ENCODE measurements at places on chromosomes 16 and 17.

GRCh38 chr16:81832801-81833547 lies 53.9 kb downstream of the PLCG2 start:
- no peak for DNase-seq

DNA sequence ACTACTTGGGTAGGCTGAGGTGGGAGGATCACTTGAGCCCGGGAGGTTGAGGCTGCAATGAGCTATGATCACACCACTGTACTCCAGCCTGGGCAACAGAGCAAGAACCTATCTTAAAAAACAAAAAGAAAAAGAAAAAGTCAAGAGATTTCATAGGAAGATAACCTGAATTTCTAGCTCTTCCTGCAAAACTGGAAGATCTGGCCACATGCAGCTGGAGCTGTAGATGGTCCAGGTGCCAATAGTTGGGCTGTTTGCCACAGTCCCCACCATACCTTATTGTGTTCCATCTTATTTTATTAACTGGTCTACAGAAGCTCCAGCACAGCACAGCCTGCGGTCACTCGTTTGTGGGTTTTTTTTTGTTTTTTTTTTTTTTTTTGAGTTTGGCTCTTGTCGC lies 15.0 kb downstream of the ATP2A1 start:
- no peak for DNase-seq

GRCh38 chr16:78256686-78257375 lies 157.4 kb downstream of the WWOX start:
- no peak for DNase-seq

DNA sequence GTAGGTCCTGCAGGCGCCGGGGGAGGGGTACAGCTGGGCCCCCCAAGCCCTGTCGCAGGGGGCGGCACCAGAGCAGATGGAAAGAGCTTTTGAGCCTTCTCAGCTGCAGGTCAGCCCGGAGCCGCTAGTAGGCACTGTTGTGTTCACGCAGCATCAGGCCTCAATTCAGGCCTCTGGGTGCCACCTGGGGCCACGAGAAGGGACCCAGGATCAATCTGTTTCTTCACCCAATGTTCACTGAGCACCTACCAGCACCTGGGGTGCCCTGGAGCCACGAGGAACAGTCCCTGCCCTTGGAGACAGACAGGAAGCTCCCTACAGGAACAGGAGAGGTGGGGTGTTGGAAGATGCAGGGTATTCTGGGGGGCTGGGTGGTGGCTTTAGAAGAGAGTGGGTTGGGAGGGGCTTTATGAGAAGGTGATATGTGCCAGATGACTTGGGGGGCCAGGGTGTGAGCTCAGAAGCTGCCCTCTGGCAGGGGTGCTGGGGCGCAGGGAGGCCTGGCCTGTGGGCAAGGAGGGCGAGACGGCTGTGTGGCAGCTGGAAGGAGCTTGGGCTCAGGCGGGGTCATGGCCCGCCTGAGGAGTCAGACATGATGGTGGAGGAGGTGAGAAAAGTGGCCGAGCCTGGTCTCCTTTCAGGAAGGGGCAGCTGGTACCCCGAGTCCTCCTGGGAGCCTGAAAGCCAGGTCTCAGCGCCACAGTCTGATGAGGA lies 121.9 kb upstream of the GSE1 start:
- no peak for DNase-seq

- no peak for DNase-seq
These were observed 139.8 kb upstream of the SDK2 start for GRCh38 chr17:73783945-73784603.

DNA sequence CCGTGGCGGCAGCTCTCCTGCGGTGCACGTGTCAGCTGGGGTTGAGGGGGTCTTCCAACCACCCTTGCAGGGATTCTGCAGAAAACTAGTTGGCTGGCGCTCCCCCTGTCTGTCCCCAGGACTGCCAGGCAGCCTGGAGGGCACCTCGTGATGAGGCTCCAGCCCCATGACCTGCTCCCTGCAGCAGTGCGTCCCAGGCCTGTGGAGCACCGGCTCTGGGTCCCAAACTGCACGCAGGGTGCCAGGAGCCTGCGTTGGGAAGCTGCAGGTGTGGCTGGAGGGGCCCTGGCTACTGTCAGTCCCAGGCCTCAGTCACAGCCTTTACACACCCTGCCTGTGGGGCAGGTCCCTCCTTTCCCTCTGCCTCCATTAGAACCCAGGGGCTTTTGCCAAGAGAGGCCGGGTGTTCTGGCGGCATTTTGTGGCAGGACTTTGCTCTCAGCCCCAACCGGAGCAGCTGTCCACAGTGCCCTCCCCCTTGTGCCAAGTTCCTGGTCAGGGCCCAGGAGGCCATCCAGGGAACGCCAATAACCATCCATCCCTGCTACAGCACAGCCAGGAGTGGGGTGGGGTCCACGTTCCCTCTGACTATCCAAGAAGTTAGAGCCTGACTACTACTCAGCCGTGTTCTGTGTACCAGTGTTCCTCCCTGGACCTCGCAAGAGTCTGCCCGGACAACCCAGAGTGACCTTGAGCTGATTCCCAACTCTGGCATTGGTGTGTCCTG lies 9.2 kb downstream of the CHMP6 start:
- DNase-seq: no peak

DNA sequence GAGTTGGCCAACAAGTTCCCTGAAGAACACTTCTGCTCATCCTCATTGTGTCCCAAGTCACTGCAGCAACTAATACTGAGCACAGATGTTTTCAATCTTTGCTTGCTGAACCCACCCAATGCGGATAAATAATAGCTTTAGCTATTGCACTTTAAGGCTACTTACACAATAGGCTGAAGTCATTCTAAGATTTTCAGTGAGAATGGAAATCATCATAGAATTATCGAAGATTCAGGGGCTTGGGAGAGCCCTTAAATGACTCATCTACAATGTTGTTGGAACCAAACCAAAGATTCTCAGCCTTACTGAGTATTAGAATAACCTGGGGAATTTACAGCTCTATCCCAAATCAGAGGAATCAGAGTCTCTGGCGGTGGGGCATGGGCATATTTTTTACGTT lies 51.2 kb downstream of the SYCE1L start:
- DNase-seq: no peak

DNA sequence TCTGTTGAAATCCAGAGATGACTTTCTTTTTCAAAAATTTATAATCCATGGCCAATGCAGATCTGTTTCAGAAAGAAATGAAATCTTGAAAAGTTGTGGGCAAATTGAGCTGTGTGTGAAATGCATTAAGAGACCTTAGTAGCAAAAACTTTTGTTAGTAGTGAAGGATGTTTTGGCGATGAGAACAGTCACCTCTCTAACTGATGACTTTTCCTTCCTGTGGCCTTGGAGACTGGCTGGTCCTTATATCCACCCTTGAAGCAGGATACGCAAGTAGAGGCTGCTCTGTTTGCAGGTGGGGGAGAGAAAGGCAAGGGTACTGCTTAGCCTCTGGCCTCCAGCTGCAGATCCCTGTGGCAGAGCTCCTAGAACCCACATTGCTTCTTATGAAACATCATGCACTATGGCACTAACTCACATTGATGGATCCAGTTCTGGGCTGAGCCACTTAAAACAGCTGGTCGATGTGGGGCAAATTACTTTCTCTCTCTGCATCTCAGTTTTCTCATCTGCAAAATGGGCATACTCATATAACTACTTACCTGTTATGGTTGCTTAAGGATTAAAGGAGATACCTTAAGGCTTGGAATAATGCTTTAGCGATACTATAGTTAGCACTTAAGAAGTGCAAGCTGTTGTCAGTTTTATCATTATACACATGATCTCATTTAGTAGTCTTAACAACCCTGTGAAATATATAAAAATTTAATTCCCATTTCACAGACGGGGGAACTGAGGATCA lies 89.3 kb downstream of the SDR42E1 start:
- no peak for DNase-seq

DNA sequence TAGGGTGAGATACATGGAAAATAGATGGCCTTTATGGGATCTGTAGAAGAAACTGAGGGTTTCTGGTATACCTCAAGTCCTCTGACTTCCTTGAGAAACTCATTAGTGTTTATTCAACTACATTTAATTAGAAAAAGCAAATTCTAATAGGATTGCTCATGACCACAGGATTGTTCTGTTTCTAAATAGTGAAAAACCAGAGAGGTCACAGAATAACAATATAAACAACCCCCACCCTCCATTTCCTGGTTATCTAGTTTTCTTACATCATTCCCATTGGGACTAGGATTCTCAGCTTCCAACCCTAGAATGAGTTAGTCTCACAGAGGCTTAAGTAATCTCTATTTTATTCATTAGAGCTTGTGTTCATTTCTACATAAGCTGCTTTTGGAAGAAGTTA lies 30.0 kb downstream of the SF3B3 start:
- no peak for DNase-seq

DNA sequence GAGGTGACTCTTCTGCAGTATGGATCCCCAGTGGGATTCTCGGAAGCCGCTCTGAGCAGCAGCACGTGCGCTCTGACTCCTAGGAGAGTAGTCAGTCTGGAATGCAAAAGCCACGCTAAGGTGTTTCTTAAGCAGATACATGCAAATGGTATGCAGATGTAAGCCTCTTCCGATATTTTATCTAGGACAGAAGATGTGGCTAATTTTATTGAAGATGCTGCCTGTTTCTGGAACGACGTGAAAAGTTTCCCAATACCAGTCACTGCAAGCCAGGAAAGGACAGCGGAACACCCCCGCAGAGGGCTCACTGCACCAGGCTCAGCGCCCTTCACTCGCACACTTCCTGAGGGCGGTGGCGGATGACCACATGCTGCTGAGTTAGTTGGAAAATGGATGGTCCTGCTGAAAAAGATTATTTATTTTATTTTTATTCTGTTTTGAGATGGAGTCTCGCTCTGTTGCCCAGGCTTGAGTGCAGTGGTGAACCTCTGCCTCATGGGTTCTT lies 10.1 kb downstream of the FADS6 start:
- DNase-seq: no peak

DNA sequence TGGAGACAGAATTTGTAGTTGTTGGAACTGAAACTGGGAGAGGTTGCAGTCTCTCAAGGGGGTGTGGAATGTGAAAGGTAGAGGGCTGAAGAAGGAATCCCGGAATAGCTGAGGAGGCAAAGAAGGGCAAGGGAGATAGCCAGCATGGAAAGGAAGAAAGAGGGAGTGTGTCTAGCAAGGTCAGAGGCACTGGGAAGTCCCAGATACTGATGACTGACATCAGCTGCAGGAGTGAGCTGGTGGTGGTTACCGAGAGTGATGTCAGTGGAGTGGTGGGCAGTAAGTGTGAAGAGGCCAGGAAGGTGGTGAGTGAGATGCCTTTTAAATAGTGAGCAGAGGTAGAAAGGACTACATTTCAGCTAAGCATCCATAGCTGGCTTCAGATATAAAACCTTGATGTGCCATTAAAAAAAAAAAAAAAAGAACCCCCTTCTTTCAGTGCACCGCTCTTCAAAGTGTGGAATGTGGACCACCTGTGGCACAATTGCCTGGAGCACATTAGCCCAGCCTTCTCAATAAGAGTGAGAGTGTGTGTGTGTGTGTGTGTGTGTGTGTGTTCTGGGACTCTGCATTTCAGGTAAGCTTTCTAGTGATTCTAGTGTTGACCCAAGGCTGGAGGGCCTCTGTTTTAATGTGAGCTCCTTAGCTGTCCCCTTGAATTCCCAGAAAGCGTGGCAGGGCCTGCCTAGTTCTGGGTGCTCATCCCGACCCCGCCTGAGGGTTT lies 8.5 kb downstream of the PRMT7 start:
- DNase-seq: peak; percentile 86

DNA sequence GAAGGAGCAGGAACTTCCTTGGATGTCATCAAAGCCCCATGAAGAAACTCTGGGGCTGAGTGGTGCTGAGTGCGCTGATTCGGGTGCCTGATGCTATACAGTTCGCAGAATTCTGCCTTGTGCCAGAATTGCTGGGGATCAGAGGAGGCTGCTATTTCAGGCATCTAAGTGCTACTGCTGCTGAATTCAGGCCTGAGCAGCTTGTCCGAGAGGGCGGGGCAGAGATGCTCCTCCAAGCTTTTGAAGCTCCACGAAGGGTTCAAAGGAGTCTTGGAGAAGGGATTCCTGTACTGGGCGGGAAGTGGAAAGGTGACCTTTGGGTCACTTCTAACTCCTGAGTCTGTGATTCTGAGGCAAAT lies 227.8 kb downstream of the CCDC182 start:
- DNase-seq: no peak

DNA sequence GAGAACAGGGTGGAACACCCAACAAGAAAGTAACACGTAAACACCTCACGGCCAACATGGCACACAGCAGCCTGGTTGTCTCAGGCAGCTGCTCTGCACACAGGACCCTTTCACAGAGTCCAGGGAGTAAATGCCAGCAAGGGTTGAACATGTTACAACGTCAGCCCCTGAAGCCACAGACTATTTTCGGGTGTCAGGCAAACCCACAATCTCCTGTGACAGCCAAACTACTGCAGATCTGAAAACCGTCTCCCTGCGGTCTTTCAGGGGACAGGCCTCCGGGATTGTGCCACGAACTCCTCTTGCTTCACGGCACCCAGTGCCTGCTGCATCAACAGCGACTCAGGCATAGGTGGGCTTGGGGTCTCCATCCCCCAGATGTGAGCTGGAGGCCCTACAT lies 127.7 kb downstream of the XYLT1 start:
- no peak for DNase-seq

GRCh38 chr17:80694992-80695912 lies 150.6 kb downstream of the RPTOR start:
- DNase-seq: no peak

DNA sequence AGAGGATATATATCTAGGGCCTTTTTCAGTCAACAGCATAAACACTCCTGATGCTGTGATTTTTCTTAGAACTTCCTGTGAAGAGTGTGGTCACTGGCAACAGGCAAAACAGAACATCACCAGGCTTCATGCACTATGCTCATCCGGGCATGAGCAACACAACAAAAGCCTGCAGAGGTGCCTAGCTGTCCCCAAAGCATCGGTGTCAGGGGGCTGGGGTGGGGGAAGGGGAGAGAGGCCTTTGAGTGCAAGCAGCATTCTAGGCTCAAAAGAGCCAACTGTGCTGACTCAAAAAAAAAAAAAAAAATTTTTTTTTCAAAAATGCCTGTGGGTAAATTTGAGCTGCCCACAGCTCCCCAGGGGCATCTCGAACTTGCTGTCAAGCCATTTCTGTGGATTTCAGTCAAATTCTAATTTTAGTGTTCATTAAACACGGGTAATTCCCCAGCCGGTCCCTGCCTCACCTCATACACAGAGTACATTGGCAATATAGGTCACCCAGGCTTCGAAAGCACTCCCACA lies 194.6 kb upstream of the DYNLRB2 start:
- DNase-seq: no peak

GRCh38 chr16:19316846-19317245 lies 31.3 kb downstream of the CLEC19A start:
- DNase-seq: no peak

DNA sequence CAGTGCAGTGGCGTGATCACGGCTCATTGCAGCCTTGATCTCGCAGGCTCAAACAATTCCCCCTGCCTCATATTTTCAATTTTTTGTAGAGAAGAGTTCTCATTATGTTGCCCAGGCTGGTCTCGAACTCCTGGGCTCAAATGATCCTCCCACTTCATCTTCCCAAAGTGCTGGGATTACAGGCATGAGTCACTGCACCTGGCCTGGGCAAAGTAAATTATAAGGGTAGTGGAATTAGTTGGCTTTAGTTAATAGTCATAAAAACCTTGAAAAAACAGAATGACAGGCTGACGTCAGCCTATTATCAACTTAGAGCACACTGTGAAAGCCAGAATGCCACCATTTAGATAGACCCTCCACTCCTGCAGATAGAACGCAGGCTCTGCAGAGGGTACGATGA lies 43.5 kb upstream of the B4GALNT2 start:
- DNase-seq: no peak

GRCh38 chr17:68359791-68360535 lies 68.7 kb downstream of the ARSG start:
- DNase-seq: no peak

- DNase-seq: no peak
These were observed 120.3 kb downstream of the KATNIP start for GRCh38 chr16:27670071-27670810.

Measured in NCI-H187 (cell line).